ENCODE measurements at places on chromosomes 2 and 18.
A peak's percentile ranks its signal among the peaks of the same experiment; 100 is the strongest.

GRCh38 chr2:12083713-12084419 lies 337.4 kb downstream of the LPIN1 start:
- H3K4me3 ChIP-seq = no peak overlapping the region
- no peaks in the 10 kb centered on the region for H3K27me3 ChIP-seq
- DNase-seq = no peak
- H3K36me3 ChIP-seq = no peaks in the 10 kb centered on the region
- H3K27ac ChIP-seq = no peak overlapping the region

- no peak overlapping the region for H3K4me3 ChIP-seq
- H3K4me1 ChIP-seq = no peaks in the 10 kb centered on the region
- peaks cover 12% of the 10 kb centered on the region for H3K27me3 ChIP-seq
- no peak overlapping the region for H3K27ac ChIP-seq
- no peak for DNase-seq
Measured at GRCh38 chr2:21036708-21037670, 6.9 kb downstream of the APOB start.

GRCh38 chr2:227324642-227324994 lies 433 bp upstream of the MFF start:
- peak overlapping the region; percentile 90 for H3K4me3 ChIP-seq
- H3K4me1 ChIP-seq = peaks cover 24% of the 10 kb centered on the region
- peaks cover 1% of the 10 kb centered on the region for H3K36me3 ChIP-seq
- peaks cover 6% of the 10 kb centered on the region for H3K27me3 ChIP-seq
- H3K27ac ChIP-seq = peak overlapping the region; percentile 47

- no peak overlapping the region for H3K4me3 ChIP-seq
- peaks cover 2% of the 10 kb centered on the region for H3K27me3 ChIP-seq
- H3K27ac ChIP-seq = no peak overlapping the region
Measured at GRCh38 chr2:160156100-160156499, 44.0 kb downstream of the ITGB6 start.

DNA sequence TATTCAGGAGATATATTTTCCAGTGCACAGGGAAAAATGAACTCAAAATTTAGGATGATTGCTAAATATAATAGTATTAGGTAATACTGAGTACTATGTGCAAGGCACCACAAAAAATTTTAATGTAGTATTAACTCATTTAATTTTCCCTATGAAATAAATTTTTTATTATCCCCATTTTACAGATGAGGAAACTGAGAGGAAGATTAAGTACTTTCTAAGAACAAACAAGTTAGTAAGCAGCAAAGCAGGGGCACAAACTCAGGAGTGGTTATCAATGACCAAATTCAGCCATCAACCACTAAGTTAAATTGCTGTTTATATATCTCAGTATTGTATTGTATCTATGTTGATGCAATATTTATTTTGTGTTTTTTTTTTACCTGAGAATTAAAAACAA lies 14.2 kb downstream of the SPDYA start:
- H3K36me3 ChIP-seq = no peaks in the 10 kb centered on the region
- no peak for DNase-seq
- no peaks in the 10 kb centered on the region for H3K27me3 ChIP-seq
- no peak overlapping the region for H3K4me3 ChIP-seq
- peaks cover 12% of the 10 kb centered on the region for H3K4me1 ChIP-seq

DNA sequence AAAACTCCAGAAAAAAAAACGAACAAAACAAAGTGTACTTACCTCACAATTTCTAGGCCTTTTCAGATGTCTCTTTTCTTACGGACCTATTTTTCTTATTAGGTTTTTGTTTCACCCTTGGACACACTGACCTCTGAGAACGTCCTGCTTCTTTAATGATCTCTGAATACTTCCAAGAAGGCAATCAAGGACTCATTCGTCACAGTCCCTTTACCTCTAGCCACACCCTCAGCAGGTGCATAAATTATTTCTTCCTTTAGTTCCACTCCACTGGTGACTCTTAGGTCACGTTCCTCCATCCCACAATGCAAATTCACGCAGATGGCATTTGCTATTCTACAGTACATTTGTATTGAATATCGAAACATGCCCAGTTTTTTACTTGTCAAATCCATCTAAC lies 21.9 kb downstream of the PELI1 start:
- no peaks in the 10 kb centered on the region for H3K27me3 ChIP-seq
- H3K4me1 ChIP-seq = peaks cover 68% of the 10 kb centered on the region
- H3K27ac ChIP-seq = no peak overlapping the region
- H3K4me3 ChIP-seq = no peak overlapping the region
- no peak for DNase-seq

GRCh38 chr2:219457784-219458369 lies 23.2 kb downstream of the SPEG start:
- no peak overlapping the region for H3K4me3 ChIP-seq
- H3K4me1 ChIP-seq = no peaks in the 10 kb centered on the region
- no peaks in the 10 kb centered on the region for H3K36me3 ChIP-seq
- no peak overlapping the region for H3K27ac ChIP-seq
- H3K27me3 ChIP-seq = no peaks in the 10 kb centered on the region

GRCh38 chr2:97868986-97869721 lies 126.6 kb downstream of the TMEM131 start:
- peaks cover 34% of the 10 kb centered on the region for H3K4me1 ChIP-seq
- no peak for DNase-seq
- H3K4me3 ChIP-seq = no peak overlapping the region

DNA sequence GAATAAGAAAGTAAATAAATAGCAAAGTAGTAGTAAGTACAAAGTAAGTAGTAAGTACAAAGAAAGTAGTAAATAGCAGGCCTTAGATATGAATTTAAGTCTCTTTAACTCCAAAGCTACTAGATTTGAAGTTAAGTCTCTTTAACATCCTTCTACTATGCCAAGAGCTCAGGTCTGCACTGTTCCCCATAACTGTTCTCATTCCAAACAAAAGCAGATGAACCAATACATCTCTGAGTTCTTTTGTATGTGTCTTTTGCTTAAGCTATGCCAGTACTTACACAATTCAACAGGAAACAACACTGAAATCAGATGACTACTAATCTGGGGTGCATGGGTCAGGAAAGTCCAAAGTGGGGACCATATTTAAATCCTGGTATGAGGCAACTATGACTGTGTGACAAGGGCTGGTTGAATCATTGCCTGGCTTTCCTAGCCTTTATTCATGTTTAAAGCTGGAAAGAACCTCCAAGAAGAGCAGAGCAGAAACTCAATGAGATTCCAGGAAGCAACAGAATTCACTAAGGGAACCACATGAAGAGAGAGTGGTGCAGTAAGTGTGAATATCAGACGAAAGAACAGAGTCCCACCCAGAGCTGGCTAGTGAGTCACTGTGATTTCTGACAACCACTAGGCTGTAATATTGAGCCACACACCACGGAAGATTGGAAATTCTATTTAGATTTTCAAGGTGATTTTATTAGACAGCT lies 51.0 kb upstream of the CYP26B1 start:
- H3K36me3 ChIP-seq = no peaks in the 10 kb centered on the region
- H3K4me1 ChIP-seq = no peaks in the 10 kb centered on the region
- no peak for DNase-seq
- no peaks in the 10 kb centered on the region for H3K27me3 ChIP-seq
- H3K27ac ChIP-seq = no peak overlapping the region

GRCh38 chr18:58578321-58578720 lies 50.6 kb downstream of the ALPK2 start:
- H3K36me3 ChIP-seq = no peaks in the 10 kb centered on the region
- H3K27ac ChIP-seq = no peak overlapping the region
- no peak for DNase-seq

DNA sequence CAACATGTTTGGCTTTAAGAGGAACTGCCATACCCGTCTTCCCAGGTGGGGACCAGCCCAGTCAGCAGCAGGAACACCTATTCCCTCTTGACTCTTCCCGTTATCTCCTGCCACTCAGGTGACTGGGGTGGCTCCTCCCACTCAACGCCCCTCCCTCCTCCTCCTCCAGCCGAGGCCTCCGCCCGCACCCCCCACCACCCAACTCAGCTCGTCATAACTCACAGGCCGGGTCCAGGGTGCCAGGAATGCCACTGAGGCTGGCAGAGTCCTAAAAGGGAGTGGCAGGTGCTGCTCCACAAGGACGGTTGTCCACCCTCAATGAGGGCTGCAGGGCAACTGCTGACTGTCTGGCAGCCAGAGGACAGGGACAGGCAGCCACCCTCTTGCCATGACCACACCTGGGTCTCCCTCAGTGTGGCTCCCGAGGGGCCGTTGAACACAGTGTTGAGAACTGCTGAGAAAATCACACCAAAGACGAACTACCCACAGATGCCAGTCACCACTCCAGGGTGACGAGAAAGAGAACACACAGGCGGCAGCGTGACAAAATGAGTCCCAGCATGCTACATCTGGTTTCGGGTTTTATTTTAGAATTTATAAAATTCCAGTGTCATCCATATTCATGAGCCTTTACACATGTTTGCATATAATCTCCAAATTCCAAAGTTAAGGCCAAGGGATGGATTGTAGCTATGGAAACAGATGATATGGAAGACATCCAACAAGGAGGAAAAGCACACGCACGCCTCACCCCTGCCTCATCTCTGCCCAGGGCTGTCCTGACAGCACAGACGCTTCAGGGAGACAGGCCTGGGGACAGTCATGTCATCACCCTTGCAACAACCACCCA lies 38.5 kb downstream of the ANO7 start:
- no peaks in the 10 kb centered on the region for H3K27me3 ChIP-seq
- H3K4me1 ChIP-seq = peaks cover 7% of the 10 kb centered on the region
- no peak overlapping the region for H3K4me3 ChIP-seq
- DNase-seq = no peak
- peaks cover 29% of the 10 kb centered on the region for H3K36me3 ChIP-seq

DNA sequence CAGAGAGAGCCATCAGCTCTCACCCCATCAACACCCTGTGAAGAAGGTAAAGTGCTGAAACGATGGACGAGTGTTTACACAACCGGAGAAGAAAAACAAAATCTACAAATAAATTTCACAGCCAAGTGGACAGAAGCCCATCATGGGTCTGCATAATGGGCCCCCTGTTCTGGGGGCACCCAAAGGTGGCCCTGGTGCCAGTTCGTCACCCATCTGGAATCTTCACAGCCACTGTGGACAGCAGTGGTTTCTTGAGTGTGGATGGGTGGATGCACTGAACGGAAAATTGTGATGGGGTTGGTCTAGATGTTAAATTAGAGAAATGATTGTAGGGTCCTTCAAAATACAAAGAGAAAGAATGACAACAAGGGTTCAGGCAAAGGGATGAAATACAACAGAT lies 38.8 kb downstream of the ANKMY1 start:
- no peak overlapping the region for H3K4me3 ChIP-seq
- peaks cover 10% of the 10 kb centered on the region for H3K4me1 ChIP-seq
- H3K27ac ChIP-seq = no peak overlapping the region
- no peaks in the 10 kb centered on the region for H3K27me3 ChIP-seq
- no peak for DNase-seq
- H3K36me3 ChIP-seq = peaks cover 24% of the 10 kb centered on the region

DNA sequence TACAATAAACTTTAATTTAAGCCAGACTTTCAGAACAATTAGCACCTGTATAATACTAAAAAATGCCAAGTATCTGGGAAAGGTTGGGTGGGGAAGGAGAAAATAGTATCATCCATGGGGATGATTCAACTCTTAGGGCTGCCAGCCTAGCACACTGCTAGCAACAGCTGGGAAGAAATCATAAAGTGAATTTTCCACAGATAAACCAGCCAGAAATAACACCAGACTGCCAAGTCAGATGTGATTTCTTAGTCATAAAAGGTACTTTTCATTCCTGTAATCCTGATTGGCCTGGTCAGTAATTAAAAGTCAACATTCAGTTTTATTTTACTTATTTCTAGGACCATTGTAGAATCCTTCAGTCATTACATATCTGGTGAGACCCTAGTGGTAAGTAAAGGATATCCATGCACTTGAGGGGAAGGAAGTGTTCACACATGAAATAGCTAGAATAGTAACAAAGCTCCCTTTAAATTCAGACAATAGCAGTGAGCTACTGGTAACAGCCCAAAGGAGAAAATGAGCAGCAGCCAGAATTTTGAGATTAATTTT lies 59.4 kb downstream of the LIMS1 start:
- peaks cover 50% of the 10 kb centered on the region for H3K4me1 ChIP-seq
- H3K27ac ChIP-seq = no peak overlapping the region
- no peaks in the 10 kb centered on the region for H3K27me3 ChIP-seq
- no peak for DNase-seq
- no peak overlapping the region for H3K4me3 ChIP-seq

DNA sequence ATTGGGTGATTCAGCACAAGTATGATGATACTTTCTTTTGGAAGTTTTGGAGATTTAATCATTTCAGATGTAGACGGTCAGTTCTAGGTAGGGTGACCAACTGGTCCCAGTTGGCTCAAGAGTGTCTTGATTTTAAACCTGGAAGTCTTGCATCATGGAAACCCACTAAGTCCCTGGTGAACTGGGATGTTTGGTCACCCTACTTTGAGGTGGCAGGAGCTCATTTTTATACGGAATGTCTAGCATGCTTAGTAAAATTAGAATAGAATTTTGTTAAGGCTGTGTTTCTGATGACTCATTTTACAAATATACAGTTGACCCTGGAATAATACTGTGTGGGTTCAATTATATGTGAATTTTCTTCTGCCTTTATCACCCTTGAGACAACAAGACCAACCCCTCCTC lies 61.5 kb upstream of the DOCK10 start:
- no peaks in the 10 kb centered on the region for H3K36me3 ChIP-seq
- no peak overlapping the region for H3K4me3 ChIP-seq
- H3K4me1 ChIP-seq = no peaks in the 10 kb centered on the region
- no peaks in the 10 kb centered on the region for H3K27me3 ChIP-seq

GRCh38 chr2:231965102-231965501 lies 3.6 kb downstream of the DIS3L2 start:
- no peaks in the 10 kb centered on the region for H3K27me3 ChIP-seq
- H3K27ac ChIP-seq = no peak overlapping the region
- no peak for DNase-seq

- H3K27me3 ChIP-seq = no peaks in the 10 kb centered on the region
- no peaks in the 10 kb centered on the region for H3K36me3 ChIP-seq
- peak; percentile 84 for DNase-seq
- H3K27ac ChIP-seq = peak overlapping the region; percentile 82
- H3K4me3 ChIP-seq = peak overlapping the region; percentile 73
- peaks cover 59% of the 10 kb centered on the region for H3K4me1 ChIP-seq
Measured at GRCh38 chr2:95074663-95075439, 46.8 kb downstream of the MRPS5 start.

DNA sequence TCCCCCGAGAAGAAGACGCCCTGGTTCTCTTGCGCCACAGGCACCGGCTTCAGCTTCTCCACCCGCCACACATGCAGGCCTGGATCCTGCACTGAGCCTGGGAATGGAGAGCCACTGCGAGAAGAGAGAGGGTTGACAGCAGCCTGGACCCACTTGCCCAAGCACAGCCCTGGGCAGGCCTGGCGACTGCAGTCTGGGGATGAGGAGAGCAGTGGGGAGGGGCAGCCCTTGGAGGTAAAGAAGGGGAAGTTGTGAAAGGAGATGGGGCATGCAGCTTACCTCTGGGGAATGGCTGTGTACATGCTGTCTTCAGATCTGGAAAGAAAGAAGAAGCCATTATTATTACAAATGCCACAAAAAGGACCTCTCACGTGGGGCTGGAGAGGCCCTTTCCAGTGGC lies 8.3 kb downstream of the CAPG start:
- H3K27me3 ChIP-seq = no peaks in the 10 kb centered on the region
- DNase-seq = no peak
- H3K27ac ChIP-seq = no peak overlapping the region
- peaks cover 12% of the 10 kb centered on the region for H3K4me1 ChIP-seq
- peaks cover 2% of the 10 kb centered on the region for H3K36me3 ChIP-seq

GRCh38 chr2:214839464-214839863 lies 30.0 kb upstream of the BARD1 start:
- no peaks in the 10 kb centered on the region for H3K36me3 ChIP-seq
- H3K27me3 ChIP-seq = no peaks in the 10 kb centered on the region
- no peak for DNase-seq
- H3K4me1 ChIP-seq = peaks cover 4% of the 10 kb centered on the region

Data from activated naive CD4-positive, alpha-beta T cell treated with anti-CD3 and anti-CD28 coated beads for 36 hours (primary cell).